ENCODE measurements at places on chromosomes 7 and 10. TPM values are rescaled to one million over a fixed set of nuclear protein-coding genes. Genes with fewer than 3 reads are reported as not detected.

The ATP5MK gene
- total RNA-seq: 259 TPM

The ADCYAP1R1 gene
- total RNA-seq: not detected

The SRRM3 gene
- 0.65 TPM for total RNA-seq

The HOXA10 gene
- 27.4 TPM for total RNA-seq

The SUGCT gene
- total RNA-seq: 2.2 TPM

The PALS2 gene
- 16.9 TPM for total RNA-seq

The ACTL6B gene
- not detected for total RNA-seq

The NAT16 gene
- total RNA-seq: not detected

The SPDYE1 gene
- not detected for total RNA-seq

The TBXAS1 gene
- not detected for total RNA-seq

The TSPAN12 gene
- total RNA-seq: 2.0 TPM

The HMX2 gene
- total RNA-seq: not detected

The INA gene
- total RNA-seq: not detected

The TMEM273 gene
- total RNA-seq: not detected

The PPP1R17 gene
- total RNA-seq: not detected

The PDE1C gene
- 43.1 TPM for total RNA-seq

The MRPS16 gene
- total RNA-seq: 57.2 TPM

The ZNF804B gene
- total RNA-seq: not detected

The OR6B1 gene
- not detected for total RNA-seq

The EGR2 gene
- total RNA-seq: 1.1 TPM

The ANXA8 gene
- 3.7 TPM for total RNA-seq

The POLR2J3 gene
- 6.3 TPM for total RNA-seq

The SPOCK2 gene
- not detected for total RNA-seq

The METTL27 gene
- total RNA-seq: 3.5 TPM

The CALML5 gene
- total RNA-seq: not detected

The CRPPA gene
- total RNA-seq: 1.8 TPM
